ENCODE measurements at places on chromosomes 4 and X.

- no peak for DNase-seq
These were observed 93.2 kb upstream of the FAM47B start for GRCh38 chrX:34849371-34849770.

DNA sequence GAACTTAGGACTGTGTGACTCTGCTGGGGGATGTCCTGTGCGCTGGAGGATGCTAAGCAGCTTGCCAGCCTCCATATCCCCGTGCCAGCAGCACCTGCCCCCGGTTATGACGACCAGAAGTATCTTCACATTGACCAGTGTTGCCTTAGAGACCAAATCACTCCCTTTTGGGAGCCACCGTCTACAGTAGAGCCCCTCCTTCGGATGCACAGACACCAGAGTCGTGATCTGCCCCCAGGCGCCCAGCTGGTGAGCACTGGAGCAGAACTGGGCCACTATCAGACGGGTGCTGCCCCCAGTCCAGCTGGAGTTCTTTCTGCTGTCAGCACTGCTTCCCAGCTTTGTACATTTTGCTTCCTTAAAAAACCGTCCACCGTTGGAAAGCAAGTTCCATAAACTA is 30.0 kb upstream of the TADA2B start:
- no peak for DNase-seq

DNA sequence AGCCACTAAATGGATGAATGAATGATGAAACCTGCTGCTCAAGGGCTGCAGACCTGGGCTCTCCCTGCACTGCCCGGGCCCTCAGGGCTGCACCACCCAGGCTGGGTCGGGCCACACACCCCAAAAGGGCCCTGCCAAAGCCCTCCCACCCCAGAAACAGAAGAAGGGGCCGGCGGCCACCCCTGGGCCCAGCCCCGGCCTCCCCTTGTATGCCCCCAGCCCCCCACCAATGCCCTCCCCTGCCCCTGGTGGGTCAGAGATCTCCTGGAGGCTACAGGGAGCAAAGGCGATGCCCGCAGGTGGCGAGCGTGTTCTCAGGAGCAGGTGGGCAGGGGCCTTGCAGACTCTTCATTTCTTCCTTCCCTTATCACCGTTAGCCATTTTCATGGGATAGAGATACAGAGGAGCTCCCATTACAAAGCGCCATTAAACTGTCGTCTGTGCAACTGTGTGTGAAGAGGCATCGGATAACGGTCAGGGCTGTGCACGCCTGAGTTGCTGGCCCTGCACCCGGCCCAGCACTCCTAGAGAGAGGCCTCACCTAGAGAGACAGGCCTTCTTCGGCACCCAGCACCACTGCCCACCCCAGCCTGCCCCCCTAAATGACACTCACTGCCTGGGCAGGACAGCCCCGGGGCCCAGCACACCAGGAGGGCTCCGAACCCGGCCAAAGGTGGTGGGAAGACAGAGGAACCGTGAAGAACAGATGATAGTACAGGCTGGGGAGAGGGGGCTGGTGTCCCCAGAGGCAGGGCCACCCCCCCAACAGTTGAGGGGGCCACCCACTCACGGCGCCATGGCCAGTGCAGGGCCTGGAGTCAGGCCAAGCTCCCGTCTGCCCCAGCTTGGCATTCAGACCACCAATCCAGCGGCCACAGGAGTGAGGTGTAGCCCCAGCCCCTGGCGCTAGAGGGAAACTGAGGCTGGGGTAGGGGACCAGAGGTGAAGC is 133.7 kb downstream of the FAM53A start:
- no peak for DNase-seq

DNA sequence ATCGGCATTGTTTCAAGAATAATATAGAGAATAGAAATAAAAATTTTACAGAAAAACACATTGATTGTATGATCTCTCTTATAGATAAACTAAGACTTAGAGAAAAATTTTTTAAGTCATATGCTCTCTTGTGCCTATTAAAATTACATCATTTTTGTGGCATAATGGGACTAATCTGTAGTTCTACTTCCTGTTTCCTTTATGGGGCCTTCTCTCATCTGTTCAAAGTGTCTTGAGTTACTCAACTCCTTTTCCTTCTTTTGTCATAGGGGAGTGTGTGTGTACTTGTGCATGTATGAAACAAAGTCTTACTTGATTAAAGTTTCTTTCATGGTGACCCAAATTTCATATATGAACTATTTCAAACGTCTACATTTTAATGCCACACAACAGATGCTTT is 1448.9 kb upstream of the TENM3 start:
- DNase-seq: no peak

- no peak for DNase-seq
These were observed 54.5 kb downstream of the MID2 start for GRCh38 chrX:107880054-107880610.

DNA sequence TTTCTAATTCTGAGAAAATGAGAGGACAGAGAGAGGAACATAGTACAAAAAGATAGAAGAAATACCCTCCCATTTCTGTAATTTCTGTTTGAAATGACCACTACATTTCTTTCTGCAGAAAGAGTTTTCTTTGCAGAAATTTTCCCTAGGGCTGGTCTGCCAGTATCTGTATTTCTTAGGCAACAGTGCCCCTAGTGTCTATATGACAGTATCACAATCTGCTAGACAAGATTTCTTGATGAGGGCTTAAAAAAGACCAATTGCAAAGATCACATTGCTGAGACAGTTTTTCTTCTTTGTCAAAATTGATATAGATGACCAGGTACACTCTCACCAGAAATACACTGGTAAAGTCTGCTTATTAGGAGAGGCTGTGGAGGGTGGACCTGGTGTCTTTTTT is 81.0 kb upstream of the ZDHHC15 start:
- DNase-seq: no peak

- no peak for DNase-seq
These were observed 145.3 kb upstream of the GALNTL6 start for GRCh38 chr4:171667906-171668305.

- no peak for DNase-seq
These were observed 2189.1 kb upstream of the AGA start for GRCh38 chr4:179631321-179631720.

GRCh38 chrX:37776987-37777325 is 2.9 kb upstream of the CYBB start:
- no peak for DNase-seq

GRCh38 chr4:1247864-1248244 is 1.1 kb downstream of the CTBP1 start:
- no peak for DNase-seq

DNA sequence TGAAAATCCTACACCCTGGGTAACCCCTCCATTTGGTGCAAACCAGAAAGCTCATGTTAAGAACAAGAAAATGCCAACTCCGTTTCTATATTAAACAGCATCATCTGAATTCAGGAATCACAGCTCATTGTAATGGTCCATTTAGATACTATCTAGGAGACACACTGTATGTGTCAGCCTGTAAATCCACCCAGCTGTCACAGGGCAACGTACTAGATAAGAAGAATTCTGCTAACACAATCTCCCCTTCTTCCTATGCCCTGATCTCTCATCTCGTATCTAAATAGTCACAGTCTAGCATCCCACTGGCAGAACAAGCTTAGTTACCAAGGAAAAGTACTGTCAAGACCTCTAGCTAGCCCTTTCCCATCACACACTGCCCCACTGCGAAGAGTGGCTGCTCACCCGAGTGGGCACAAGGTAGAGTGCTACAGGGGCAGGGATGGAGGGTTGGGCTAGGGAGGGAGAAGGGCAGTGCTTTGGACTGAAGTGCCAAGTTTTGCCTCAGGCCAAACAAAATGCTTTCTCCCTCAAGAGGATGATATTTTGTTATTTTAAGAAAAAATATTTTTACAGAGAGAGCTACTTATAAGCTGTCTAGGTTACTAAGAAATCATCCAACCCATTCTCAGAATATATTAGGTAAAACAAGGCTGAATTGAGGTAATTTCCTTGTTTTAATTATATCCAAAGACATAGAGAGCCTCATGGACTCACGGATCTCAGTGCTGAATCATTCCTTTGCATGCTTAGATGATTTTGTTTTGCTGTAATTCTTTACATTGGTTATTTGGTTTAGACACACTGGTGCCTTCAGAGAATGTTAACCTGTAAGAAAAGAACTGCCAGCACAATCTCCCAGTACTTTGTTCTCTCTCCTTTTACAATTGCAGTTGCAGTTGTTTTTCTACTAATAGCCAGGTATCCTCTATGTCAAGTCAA is 196.6 kb downstream of the PRDM5 start:
- DNase-seq: no peak

GRCh38 chr4:131084997-131085396 is 1989.0 kb downstream of the C4orf33 start:
- DNase-seq: no peak

DNA sequence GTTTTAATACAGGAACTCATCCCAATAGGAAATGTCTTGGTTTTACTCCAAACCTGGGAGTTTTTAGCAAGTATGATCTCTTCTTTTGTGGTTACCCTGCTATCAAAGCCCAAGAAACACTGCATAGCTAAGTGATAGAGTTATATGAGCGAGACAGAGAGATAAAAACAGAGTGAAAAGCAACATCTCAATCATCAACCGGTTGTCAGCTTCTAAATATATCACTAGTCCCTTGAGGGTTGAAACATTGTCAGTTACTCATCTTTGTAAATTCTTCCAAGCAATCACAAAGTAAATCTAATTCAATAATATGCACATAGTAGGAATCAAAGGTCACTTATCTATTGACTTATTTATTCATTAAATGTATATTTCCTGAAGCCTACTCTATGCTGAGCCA is 483.9 kb downstream of the IDS start:
- no peak for DNase-seq

DNA sequence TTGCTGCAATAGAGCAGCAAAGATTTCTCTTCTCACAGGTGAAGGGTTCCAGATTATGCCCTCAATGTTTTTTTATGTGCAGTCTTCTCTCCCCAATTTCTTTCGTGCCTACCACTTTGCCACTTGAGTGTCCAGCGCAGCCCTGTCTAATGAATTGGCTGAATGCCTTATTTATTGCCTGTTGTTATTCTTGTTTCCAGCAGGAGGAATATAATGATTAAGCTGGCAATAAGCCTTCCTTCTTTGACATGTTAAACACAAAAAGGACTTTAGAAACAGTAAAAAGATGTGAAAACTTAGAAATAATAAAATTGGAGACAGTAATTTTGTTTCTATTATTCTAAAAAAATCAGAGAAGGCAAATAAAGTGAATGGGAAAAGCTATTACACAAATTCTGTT is 34.6 kb upstream of the FRAS1 start:
- no peak for DNase-seq

DNA sequence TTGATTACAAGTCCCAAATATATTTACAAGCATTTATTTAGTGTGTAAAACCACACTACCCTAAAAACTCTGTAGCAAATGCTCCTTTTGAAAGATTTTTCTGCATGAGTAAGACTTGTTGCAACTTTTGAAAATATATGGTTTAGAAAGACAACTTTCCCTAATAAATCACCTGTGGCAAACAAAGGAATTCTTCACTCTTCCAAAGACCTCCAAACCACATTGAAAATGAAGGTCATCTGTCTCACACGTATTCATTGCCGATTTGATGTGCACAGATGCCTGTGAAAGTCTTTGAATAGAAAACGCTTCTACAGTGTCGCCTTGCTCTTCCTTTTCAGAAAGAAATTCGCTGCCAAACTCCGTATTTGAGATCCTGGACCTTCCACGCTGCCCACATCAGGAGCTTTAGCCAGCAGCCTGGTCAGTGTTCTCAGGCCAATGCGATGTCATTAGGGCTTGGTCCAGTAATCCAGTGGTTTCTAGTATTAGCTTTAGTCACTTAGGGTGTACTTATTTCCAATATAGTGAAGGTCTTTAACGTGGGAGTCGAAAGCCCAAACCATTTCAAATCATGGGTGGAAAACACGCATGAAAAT is 22.2 kb downstream of the SPINK2 start:
- DNase-seq: no peak
